ENCODE measurements at places on chromosomes 3 and 15.

GRCh38 chr15:60713119-60714084 is 234.5 kb upstream of the ICE2 start:
- DNase-seq: peak; percentile 2
- H3K27me3 ChIP-seq: no peaks in the 10 kb centered on the region
- H3K27ac ChIP-seq: no peak overlapping the region
- no peak overlapping the region for H3K4me3 ChIP-seq

DNA sequence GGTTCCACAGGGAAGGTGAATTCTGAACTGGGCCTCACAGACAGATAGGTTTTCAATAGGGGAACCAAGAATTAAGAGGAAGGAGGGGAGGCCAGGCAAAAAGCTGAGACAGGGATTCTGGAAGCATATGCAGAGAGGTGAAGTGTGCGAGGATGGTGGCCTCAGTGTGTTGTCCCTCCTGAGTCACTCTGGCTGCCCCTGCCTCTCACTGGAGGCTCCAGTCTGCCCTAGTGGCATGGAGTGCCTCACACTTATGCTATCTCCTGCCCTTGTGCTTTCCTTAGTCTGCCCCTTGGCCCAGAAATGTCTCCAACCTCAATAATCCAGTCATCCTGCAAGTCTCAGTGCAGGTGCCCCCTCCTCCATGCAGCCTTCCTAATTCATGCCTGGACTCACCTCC is 32.2 kb upstream of the RBP1 start:
- no peaks in the 10 kb centered on the region for H3K27me3 ChIP-seq
- no peak for DNase-seq
- peaks cover 4% of the 10 kb centered on the region for H3K36me3 ChIP-seq
- H3K27ac ChIP-seq: no peak overlapping the region
- H3K4me1 ChIP-seq: no peaks in the 10 kb centered on the region

DNA sequence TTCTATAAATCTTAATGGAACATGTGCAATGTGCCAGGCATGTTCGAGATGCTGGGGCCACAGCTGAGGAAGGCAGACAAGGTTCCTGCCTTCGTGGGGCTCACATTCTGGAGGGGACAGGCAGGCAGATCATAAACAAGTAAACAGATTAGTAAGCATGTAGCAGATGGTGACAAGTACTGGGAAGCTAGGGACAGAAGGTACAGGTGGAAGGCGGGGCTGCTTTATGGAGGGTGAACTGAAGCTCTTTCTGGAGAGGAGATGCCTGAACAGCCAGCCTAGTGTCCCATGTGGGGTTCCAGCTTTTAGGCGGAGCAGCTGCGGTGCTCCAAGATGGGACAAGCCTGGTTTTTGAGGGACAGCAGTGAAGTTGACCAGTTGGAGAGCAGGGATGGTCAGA is 74.7 kb upstream of the SNRK start:
- peaks cover 20% of the 10 kb centered on the region for H3K4me1 ChIP-seq

DNA sequence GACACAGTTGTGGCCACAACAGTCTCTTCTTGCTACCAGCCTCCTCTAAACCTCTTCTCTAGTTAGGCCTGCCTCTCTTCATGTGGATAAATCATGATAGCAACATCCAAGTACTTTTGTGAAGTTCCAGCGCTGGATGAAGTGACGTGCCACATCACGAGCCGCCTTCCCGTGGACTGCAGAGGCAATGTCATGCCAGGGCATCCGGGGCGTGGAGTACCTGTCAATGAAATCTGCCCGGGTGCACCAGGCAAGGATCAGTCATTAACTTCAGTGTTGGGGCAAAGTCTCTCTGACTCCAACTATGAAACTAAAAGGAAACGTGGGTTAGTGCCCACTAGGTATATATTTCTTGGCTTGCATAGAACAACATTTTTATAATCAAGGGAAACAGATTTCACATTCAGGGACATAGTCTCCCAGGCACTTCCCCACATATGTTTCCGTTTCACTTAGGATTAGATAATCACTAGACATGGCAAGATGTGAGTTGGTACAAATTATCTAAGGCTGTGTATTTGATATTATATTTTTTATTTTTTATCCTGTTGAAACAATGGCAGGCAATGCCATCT is 133.6 kb downstream of the PLD1 start:
- H3K4me1 ChIP-seq: no peaks in the 10 kb centered on the region
- no peak for DNase-seq
- peaks cover 6% of the 10 kb centered on the region for H3K36me3 ChIP-seq

DNA sequence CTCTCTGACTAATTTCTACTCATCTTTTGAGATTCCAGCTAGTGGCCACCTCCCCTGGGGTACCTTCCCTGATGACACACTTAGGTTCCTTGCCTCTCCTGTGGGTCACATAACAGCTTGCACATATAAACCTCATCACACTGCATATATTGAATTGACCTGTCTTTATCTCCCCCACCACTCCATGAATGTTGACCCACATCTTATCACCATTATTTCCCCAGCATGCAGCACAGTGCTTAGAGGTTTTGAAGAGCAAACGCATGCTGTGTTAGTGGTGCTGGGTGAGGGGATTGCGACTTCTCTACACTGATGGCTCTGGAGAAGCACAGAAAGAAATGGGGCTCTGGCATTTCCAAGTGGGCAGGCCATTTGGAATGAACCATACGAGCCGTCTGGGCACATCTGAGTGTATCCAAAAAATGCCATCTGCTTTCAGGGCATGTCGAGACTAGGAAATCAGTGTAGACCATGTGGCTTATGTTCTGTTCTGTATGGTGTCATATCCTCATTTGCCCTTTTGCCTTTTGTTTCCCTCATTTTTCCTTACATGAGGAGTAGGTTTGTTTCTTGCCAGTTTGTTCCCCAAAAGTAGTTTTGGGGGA is 333.2 kb upstream of the TRIM42 start:
- no peaks in the 10 kb centered on the region for H3K27me3 ChIP-seq
- H3K36me3 ChIP-seq: no peaks in the 10 kb centered on the region
- H3K4me1 ChIP-seq: no peaks in the 10 kb centered on the region
- H3K4me3 ChIP-seq: no peak overlapping the region
- DNase-seq: no peak

GRCh38 chr3:147890114-147890513 is 480.9 kb downstream of the ZIC1 start:
- no peaks in the 10 kb centered on the region for H3K36me3 ChIP-seq
- no peak overlapping the region for H3K4me3 ChIP-seq
- no peak overlapping the region for H3K27ac ChIP-seq
- no peaks in the 10 kb centered on the region for H3K4me1 ChIP-seq
- no peak for DNase-seq

DNA sequence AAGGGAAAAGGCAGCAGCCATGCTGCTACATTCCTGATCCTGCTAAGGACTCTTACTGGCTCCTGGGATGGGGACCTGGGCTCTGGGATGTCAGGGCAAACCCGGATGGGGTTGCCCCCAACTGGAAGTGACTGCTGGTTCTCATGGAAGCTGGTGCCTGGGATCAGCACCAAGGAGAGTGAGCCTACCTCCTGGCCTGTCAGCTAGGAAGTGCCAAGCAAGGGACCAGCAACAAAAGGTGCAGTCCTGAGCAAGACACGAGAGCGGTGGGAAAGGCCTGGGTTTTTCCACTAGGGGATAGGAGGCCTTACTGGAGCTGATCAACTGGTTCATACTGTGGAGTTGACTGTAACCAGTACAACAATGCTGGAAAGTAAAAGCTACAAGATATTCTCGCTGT is 47.9 kb upstream of the SYNM start:
- H3K27me3 ChIP-seq: peaks cover 15% of the 10 kb centered on the region
- H3K36me3 ChIP-seq: no peaks in the 10 kb centered on the region
- no peak overlapping the region for H3K4me3 ChIP-seq

- no peaks in the 10 kb centered on the region for H3K27me3 ChIP-seq
- H3K4me3 ChIP-seq: no peak overlapping the region
- no peak overlapping the region for H3K27ac ChIP-seq
Measured at GRCh38 chr3:59714066-59714465, 664.2 kb upstream of the CFAP20DC start.

Measured in MCF 10A (cell line).